ENCODE measurements at places on chromosomes 4 and X. TPM values are rescaled to one million over a fixed set of nuclear protein-coding genes. Genes with fewer than 3 reads are reported as not detected.

DNA sequence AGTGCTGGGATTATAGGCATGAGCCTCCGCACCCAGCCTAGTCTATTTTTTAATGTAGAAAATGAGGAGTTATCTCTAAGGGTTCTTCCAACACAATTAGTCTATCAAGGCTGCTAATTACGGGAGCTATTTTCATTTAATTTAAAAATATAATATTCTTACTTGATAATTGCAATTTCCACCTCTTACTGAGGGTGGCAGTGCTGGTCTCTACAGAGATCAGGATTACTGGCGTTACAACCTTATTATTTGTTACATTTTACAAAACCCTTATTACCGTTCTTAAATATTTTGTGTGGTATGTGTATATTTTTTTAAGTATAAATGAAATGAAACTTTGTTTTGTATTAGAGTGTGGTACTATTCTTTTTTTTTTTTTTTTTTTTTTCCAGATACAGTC is 17.6 kb upstream of the GK start:
- no peak for DNase-seq

DNA sequence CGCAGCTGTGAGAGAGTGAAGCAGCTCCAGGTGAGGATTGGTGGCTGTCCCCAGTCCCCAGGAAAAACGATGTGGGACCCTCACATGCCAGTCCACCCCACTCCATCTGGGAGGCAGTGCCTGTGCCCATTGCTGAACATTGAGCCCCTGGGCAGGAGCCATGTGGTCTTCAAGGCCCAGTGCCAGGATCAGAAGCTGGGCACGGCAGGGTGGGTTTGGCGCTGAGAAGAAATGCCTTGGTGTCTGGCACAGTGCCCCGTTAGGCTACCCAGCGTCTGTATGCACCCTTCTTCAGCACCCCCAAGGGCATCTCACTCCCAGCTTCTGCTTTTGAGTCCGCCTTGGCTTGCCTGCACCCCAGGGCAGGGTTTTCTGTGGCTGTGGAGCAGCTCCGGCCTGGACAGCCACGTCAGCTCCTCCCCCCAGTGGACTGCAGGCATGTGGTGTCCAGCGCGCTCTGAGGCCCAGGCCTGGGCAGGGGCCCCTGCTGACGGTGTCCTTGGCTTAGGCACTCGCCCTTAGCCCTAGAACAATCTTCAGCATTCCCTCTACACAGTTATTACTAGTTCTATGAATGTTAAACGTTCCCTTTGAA is 28.6 kb downstream of the RGS12 start:
- DNase-seq = no peak

GRCh38 chrX:102560423-102561068 is 38.8 kb upstream of the ARMCX5 start:
- DNase-seq = no peak

- no peak for DNase-seq
Observed at GRCh38 chrX:108221301-108221864, 129.8 kb downstream of the ATG4A start.

GRCh38 chrX:34404386-34405070 is 252.6 kb downstream of the TMEM47 start:
- no peak for DNase-seq

DNA sequence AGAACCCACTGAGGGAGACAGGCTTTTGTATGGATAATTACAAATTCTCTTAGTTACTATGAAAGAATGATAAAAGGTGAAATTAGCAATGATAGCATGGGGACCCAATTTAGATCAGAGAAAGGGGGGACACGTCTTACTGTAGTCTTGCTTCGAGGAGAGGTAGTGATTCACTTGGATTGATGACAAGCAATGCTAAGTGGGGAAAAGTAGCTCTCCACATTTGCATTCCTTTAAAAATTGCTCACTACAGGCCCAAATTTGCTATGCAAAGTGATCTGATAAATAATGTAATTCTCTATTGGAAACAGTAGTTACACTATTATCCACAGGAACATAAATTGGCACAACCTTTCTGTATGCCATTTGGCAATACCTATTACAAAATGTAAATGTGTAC is 42.5 kb upstream of the MAP3K15 start:
- no peak for DNase-seq

Gene FAM241A
- 3.7 TPM for total RNA-seq

Gene PAK3
- 12.5 TPM for total RNA-seq

- peak; percentile 84 for DNase-seq
Observed at GRCh38 chrX:106802388-106803275, at the start of gene TBC1D8B. TSS of gene TBC1D8B (plus strand) at chrX:106802673. CDS start at chrX:106802854, 181 bp downstream.

DNA sequence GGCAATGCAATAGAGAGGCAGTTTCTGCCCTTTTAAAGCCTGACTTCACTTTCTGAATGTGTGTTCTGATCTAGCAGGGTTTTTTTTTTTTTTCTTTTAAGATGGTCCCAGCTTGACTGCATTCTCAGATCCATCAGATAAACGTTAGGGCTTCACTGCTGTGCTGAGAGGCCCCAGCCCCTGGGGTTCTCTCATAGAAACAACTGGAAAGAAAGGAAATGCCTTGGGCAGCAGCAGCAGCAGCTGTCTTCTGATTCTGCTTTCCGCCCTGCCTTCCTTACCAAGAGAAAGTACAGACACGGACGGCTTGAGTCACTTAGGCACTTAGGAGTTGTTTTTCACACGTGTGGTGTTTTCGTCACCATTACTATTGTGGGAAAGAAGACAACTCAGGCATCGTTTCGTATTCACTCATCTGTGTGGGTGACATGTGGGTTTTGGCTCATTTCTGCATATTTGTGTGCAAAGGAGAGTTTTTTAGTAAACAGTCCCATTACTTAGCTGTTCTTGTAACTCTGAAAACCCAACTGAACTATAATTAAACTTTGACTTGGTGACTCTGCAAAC is 172.0 kb downstream of the PTTG2 start:
- no peak for DNase-seq

- no peak for DNase-seq
Observed at GRCh38 chr4:134117392-134118183, 84.0 kb downstream of the PABPC4L start.

GRCh38 chrX:71320126-71320525 is 18.6 kb downstream of the ITGB1BP2 start:
- DNase-seq = no peak
